ENCODE measurements at places on chromosomes 12 and 14.
A peak's percentile ranks its signal among the peaks of the same experiment; 100 is the strongest.

GRCh38 chr14:76781648-76782051 lies 20.4 kb downstream of the VASH1 start:
- no peak for DNase-seq

GRCh38 chr12:76242813-76243550 lies 105.2 kb downstream of the BBS10 start:
- no peak for DNase-seq

DNA sequence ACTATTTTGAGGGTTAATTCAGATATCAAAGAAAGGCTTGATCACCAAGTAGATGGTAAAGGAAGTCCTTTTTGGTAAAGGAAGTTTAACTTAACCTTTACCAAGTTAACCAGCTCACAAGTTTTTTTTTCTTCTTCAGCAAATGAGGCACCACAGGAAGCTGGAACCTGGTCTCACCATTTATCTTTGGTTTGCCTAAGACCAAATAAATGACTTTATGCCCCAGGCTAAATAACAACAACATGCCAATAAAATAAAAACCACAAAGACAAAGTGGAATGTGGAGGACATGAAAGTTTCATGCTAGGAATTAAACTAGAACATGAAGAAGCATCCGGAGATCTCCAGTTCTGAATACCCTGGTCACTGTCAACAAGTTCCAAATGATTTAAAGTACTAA lies 116.8 kb upstream of the PRICKLE1 start:
- DNase-seq: no peak

DNA sequence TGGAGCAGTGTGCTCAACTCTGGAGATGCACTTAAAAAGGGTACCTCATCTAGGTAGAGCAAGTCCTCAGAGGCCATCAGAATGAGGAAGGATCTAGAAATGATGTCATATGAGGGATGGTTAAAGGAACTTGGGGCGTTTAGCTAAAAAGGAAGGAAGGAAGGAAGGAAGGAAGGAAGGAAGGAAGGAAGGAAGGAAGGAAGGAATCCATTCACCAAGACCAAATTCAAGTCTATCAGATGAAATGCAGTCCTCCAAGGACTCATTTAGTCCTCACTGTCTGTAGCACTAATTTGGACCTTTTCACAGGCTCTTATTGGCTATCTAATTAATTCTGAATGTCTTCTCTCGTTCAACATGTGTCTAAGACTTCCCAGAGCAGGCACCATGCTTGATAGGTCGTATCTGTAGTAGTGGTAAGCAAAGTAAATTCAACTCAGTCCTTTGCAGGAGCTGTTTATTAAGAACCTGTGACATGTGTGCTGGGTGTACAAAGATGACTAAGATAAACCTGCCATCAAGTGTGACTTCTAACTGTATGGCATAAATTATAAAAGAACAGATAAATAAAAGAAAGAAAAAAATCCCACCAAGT lies 63.5 kb downstream of the LLPH start:
- no peak for DNase-seq

GRCh38 chr14:86613126-86613525 lies 1083.2 kb downstream of the FLRT2 start:
- DNase-seq: no peak

DNA sequence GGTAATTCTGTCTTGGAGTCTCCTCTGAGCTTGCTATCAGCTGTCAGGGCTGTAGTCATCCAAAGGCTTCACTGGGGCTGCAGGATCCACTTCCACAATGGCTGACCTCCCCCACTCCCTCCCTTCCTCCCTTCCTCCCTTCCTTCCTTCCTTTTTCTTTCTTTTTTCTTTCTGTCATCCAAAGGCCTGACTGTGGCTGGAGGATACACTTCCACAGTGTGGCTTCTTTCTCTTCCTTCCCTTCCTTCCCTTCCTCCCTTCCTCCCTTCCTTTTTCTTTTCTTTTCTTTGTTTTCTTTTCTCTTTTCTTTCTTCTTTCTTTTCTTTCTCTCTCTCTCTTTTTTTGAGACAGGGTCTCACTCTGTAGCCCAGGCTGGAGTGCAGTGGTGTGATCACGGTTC lies 30.6 kb downstream of the ARF6 start:
- no peak for DNase-seq

- DNase-seq: no peak
These were observed 7.3 kb upstream of the EMP1 start for GRCh38 chr12:13189264-13189663.

GRCh38 chr12:91123236-91123916 lies 12.1 kb upstream of the LUM start:
- no peak for DNase-seq

GRCh38 chr14:27223906-27224305 lies 626.1 kb upstream of the NOVA1 start:
- DNase-seq: no peak

- no peak for DNase-seq
These were observed 908.1 kb downstream of the GALC start for GRCh38 chr14:87084908-87085307.

DNA sequence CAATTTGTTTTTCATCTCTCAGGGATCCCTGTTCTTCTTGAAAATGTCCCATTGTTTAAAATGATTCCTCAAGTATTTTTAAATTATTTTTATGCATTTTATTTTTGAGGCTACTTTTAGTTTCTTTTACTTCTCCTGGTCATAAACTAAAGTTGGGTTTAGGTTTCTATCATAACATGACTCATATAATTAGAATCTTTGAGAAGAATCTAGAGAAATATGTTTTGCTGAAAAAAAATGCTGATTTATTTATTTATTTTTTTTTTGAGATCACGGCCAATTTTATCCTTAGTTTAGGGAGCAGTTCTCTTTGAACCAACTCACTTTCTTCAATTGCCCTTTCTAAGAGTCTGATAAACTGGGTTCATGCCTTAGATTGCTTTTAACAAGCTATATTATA lies 1157.1 kb downstream of the BCL11B start:
- DNase-seq: no peak

DNA sequence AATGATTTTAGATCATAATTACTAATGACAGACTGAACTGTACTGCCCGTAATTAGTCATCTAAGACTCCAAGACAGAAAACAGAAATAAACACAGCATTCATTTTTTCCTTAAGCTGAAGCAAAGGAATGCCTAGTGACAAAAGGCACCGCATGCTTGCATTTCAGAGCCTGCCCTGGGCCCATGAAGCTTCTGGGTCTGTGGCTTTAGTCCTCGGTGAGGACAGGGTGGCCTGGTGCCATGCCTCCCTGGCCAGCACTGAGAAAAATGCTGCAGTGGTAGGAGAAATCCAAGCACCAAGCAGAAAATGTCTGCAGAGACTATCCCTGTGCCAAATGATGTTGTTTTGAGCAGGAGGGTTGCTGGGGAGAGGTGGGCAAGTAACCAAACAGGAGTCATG lies 171.6 kb downstream of the CALM1 start:
- no peak for DNase-seq

DNA sequence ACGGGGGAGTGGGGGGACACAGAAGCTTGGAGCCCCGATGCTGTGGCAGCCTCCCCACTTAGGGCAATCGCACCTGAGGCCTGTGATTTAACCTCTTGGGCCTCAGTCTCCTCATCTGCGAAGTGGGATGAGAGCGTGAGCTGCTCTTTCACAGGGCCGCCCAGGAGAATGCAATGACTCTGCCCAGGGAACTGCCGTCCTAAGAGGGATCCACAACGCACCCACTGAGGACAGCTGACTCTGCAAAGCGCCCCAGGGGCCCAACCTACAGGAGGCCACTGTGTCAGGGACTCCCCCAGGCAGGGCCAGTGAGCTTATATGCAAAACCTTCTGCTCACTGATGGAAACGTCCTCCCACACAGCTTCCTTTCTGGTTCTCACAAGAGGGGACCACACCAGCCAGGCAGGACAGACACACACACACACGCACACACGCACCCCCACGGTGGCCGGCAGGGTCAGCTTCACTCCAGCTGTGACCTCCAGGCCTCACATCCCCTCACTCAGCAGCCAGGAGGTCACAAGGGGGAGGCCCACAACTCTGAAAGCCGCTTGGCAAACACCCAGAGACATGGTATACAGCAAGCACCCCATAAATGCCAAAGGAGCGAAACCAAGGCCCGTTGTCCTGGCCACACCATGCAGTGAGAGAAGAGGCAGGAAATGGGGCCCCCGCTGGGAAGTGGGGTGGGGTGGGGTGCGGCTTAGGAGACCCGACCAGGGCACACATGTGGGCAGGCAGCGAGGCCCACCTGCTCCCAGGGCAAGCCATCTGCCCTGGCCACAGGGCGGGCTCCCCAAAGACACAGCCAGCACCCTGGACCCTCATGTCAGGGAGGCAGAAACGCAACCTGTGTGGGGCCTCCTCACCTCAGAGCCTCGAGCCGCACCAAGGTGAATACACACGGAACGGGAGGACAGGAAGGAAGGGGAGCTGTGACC lies 73.3 kb downstream of the NCOR2 start:
- no peak for DNase-seq

GRCh38 chr12:56593909-56594621 lies 36.1 kb downstream of the BAZ2A start:
- DNase-seq: no peak

DNA sequence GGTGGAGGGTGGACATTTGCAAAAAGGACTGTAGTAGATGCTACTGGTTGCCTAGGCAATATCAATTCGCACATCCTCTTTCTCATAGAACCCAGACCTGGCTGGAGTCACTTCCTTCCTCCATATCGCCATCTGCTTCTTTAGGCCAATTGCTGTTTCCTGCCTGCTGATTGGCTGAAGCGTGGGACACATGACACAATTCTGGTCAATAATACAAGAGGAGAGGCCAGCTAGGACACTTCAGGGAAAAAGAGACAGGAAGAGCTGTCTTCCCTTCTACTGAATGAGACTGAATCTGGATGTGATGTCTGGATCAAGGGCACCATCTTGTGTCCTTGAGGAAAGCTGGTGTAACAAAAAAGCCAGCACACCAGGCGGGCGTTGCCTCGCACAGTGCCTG lies 53.8 kb downstream of the TRPV4 start:
- peak; percentile 27 for DNase-seq

- peak; percentile 77 for DNase-seq
These were observed 1.1 kb downstream of the MIS18BP1 start for GRCh38 chr14:45251912-45252311.

DNA sequence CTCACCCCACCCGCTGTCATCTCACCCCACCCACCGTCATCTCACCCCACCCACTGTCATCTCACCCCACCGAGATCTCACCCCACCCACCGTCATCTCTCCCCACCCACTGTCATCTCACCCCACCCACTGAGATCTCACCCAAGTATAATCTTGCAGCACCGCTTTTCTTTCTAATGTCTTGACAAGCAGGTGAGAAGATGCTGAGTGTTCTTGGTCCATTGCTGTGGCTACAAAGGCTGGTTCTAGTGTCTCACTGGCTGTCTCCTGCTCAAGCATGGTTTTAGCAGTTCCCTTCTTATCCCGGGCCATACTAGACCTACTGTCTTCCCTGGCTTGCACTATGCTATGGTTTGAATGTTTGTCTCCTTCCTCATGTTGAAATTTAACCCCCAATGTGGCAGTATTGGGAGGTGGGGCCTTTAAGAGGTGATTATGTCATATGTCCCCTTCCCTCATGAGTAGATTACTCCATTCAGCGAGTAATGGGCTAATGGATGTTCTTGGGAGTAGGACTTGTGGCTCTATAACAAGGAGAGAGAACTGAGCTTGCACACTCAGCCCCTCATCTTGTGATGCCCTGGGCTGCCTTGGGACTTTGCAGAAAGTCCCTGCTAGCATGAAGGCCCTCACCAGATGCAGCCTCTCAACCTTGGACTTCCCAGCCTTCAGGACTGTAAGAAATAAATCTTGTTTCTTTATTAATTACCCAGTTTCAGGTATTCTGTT lies 47.7 kb upstream of the PPP2R5C start:
- no peak for DNase-seq

DNA sequence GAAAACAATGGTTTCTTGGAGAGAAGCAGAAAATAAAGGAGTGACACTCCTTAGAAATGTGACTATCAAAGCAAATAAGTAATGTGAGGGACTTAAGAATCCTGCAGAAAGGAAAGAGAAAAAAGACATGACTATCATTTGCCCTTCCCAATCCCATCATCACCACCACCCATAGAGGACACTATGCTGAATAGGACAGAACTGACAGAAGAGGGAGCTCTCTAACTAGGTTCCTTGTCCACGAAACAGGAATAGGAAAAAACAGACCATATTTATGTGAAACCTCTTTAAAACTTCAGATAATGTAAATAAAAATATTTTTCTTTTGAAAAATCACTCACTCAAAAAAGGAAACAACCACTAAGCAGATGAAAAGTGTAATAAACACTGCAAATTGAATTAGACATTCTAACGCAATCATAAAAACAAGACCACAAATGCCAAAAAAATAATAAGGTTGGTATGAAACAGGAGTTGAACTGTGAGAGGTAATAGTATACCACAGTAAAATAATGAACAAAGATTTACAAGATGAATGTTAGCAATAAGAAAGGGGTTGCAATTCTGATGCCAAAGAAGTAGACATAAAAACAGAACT lies 24.1 kb downstream of the KLRD1 start:
- DNase-seq: peak; percentile 45

DNA sequence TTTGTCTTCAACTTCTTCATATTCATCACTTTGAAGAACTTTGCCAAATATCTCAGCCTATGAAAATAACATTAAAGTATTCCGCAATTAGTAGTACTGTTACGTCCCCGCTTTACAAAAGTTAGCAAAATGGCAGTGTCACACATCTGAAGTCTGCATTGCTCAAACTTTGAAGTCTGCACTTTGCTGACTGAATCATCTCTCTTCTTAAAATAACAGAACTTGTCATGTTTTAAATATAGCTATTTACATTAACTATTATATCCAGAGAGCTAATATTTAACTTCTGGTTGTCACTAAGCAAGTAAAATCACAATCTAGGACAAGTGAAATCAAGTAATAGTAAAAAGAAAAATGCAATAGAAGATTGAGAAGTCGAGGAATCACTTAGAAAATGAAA lies 34.5 kb downstream of the IPO8 start:
- no peak for DNase-seq

DNA sequence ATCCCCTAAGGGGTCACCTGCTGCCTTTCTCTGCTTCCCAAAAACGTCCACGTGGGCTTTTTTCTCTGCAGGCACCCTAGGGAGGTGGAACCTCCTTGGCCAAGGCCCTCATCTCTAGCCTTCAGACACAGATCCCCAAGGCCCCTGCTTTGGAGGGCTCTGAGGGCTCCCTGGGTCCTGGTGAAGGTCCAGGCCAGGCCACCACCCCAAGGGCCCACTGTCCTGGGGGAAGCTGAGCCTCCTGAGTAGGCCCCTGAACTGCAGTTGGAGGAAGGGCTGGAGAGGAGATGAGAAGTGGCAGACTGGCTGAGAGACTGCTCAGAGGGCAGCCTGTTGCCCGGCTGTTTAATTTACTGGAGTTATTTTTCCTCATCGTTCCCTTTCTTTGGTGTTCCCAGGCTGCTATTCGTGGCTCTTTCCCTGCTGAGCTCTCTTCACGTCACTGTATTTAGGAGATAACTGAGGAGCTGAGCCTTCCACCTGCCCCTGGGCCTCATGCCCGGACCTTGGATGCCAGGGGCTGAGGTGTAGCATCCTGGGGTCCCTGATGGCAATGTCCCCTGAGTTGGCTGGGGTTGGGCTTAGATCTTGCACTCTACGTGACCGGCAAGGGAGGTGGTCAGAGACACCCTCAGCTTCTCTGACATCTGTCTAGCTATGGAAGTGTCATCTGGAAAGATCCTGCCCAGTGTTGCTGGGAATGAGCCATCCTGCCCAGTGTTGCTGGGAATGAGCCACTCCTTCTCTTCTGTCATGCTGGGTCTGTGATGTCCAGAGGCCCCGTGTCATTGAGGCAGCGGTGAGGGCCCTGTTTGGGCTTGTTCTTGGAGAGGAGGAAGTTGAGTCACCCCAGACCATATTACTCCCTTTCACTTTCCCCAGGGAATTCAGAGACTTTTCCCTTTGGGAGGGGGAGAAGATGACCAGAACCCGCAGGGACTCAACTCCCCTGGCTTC lies 139.8 kb downstream of the TSPAN9 start:
- DNase-seq: no peak

Data from HL-60 (cell line).